Stimulated activated CD4-positive, alpha-beta T cell treated with anti-CD3 and anti-CD28 coated beads, Interleukin-1b, Interleukin-23, amount 100 ng/mL, for 1 hour (primary cell): ENCODE measurements at places on chromosomes 11 and 22.

- no peak for DNase-seq
Measured at GRCh38 chr11:7977232-7977917, 9.8 kb upstream of the EIF3F start.

DNA sequence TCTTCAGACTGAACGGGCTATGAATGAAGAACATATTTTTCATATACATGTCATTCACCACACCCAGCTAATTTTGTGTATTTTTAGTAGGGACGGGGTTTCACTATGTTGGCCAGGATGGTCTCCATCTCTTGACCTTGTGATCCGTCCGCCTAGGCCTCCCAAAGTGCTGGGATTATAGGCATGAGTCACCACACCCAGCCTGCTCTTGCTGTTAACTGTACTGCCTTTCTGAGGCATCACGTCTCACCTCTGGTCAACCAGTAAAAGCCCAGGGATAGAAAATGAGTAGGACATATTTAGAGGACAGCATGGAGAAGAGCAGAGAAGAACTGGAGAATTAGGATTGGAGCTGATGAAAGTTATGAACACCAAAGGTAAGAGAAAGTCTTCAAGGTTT, 55.6 kb downstream of the APOL3 start:
- no peak for DNase-seq

DNA sequence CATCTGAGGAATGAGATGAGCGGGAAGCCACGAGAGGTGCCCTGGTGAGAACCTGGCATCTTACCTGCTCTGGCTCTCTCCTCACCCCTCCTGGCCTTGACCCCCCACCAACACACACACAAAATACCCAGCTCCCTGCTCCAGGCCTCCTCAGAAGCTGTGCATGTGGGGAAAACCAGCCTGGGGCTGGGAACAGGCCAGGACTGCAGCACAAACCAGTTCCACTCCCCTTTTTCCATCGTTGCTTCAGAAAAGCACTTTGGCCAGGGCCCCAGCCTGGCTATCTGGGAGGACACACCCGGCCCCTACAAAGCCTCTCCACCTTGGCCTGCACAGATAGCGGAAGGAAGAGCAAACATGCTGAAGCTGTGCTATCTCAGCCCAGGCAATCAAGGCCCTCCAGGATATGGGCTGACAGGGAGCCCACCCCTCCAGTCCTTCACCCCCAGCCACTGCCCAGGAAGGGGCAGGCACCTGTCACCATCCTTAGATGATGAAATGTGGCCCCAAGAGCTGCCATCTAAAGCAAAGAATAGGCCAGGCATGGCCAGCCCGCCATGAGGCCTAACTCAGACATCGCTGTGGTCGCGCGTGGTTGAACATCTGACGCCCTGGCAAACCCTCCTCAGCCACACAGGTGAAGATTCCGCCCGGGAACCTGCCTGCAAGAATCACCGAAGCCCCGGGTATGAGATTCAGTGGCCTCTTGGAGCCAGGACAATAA, 35.4 kb downstream of the PISD start:
- no peak for DNase-seq

DNA sequence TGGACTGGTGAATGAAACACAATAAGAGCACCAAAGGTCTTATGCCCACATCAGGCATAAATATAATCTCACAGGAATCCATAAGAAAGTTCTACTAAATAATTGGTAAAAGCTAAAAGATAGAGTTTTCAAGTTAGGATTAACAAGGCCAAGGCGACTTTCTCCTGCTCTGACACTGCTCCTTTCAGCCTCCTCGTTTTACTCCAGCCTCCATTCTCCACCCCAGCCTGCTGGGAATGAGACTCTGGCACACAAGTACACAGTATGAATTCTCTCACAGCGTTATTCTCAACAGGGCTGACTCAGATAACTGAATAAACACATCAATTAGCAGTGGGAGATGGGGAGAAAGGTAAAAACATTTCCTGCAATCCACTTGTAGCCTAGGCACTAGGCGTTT, 94.9 kb downstream of the APOL5 start:
- no peak for DNase-seq

DNA sequence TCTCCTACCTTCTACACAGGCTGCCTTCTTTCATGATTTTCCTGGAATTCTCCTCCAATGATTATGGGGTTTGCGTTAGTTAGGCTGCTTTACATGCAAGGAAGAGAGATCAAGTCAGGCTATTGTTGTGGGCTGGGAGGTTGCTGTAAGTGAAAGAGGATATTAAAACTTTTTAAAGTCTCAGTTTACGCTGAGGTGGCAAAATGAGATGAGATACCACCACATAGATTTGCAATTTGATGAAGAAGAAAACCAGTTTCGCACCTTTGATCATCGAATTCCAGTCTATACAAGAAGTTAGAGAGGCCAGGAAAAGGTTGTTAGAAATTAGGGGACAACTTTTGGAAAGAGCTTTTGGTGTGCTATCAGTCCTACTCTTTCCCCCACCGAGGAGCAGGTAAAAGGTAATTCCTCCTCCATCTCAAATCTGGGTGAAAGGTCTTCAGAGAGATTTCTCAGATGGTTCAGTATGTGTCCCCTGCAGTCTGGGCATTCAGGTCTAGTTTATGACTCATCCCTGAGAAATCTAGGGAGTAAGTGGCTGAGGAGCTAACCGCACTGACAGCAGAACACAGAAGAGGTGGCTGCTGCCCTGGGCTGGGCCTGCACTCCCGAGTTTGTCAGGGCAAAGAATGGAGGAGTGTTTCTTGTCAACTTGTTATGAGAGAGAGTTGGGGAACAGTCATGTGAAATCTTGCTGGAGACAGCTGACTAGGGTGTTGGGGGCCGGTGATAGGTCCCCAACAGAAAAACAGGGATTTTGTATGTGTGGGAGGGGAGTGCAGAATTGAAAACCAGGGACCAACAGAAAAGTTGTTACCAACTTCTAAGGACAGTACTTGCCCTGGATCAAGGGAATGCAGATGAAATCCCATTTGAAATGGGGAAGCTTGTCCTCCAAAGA, 34.7 kb downstream of the CCDC83 start:
- no peak for DNase-seq

GRCh38 chr11:133555034-133555433, 22.7 kb upstream of the OPCML start:
- no peak for DNase-seq
